NCI-H69 (cell line): ENCODE measurements at places on chromosomes 5 and 9.

- no peak for DNase-seq
These were observed 12.9 kb downstream of the ACSL6 start for GRCh38 chr5:131998431-131999040.

- no peak for DNase-seq
These were observed 8.7 kb upstream of the AHRR start for GRCh38 chr5:312845-313244.

DNA sequence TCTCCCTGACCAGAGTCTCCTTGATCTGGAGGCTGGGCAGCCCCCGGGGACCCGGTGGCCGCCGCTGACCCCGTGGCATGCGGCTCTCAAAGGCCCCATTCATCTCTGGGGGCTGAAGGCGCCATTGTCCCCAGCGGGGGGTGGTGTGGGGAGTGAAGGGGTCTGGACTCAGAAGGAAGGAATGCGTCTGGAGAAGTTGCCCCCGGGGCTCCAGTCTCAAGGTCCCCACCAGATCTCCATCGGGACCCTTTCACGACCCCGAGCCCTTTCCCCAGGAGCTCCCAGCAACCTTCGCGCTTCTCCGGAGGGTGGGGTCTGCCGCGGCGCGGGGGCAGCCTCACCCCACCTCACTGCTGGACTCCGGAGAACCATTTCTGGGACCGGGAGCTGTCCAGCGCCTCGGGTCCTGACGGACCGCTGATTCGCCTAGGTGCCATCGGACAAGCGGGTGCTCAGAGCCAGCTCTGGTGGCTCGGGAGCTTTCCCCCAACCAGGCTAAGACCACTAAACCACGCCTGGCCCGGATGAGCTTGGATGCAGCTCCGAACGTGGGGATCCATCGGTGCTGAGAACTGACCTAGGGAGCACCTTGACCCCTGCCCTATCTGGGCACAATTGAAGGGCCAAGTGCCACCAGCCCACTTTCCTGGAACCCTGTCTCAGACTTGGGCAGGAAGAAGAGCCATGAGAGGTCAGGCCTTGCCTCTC, 5.1 kb upstream of the PCDH1 start:
- DNase-seq = no peak

GRCh38 chr9:121909111-121909510, 184.0 kb downstream of the TTLL11 start:
- no peak for DNase-seq

DNA sequence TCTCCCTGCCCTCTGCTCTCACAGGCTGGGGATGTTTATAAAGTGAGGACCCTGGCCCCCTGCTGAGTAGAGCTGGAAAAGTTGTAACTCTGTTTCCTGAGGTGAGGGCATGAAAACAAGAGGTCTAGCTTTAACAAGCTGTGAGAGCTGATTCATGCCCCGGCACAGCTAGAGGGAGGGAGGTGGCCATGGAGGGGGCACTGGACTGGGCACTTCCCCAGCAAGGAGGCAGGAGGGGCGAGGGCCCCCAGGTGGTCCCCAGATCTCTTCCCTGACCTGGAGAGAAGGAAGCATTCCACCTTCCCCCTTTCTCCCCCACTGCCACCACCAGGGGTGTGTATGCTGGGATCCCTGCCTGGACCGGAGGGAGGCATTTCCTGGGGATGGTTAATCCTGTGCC, at the start of gene MSMP:
TSS of gene MSMP (minus strand) at position 13 of the 400 bp plus-strand sequence. CDS start 147 bp downstream, outside the sequence.
- no peak for DNase-seq

DNA sequence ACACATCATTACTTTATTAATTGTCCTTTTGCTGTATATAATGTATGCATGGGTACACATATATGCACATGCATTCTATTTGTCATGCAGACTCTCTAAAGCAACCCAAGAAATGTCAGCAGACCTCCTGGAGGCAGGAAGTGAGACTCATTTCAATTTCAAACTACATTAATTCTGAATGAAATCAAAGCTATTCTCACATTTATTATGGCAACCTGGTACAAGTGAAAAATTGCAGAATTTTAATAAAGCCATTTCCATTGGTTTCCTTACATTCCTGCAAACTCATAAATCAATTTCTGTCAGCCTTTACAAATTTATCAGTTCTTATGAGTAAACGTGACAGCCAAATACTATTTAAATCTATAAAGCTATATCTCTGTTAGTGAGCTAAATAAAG, 430.4 kb upstream of the NUDT12 start:
- DNase-seq = no peak

DNA sequence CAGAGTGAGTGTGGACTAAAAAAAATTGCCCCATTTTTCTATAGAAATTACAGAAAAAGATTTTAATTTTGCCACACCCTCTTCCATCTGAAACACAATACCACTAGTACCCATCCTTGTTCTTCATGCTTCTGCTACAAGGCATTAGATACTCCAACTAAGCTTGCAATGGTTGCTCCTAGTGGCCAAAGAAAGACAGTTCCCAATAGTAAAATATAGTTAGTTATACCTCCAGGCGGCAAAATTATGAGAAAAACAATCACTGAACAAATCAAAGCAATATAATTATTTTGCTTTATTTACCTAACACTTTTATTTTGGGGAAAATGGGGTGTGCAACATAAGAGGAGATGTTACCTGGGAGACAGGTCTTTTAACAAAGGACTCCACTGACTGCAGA, 101.2 kb downstream of the RAPGEF6 start:
- peak; percentile 71 for DNase-seq

DNA sequence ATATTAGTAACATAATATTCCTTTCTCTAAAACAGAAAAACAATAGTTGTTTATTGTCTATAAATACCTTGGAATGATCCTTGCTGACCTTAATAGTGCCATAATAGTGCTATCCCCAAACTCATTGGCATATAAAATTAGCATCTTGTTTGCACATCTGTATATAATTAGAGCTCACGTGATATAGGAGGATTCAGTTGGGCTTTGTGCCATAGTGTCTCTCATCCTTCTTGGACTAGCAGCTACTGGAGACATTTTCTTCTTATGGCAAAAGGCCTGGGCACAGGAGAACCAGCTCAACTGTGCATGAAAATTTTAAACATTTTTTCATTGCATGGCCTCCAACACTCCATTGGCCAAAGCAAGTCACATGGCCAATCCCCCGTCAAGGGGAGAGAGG, 342.5 kb downstream of the SPATA31D1 start:
- peak; percentile 74 for DNase-seq

GRCh38 chr9:69190086-69190862, 16.2 kb downstream of the TJP2 start:
- DNase-seq = no peak

DNA sequence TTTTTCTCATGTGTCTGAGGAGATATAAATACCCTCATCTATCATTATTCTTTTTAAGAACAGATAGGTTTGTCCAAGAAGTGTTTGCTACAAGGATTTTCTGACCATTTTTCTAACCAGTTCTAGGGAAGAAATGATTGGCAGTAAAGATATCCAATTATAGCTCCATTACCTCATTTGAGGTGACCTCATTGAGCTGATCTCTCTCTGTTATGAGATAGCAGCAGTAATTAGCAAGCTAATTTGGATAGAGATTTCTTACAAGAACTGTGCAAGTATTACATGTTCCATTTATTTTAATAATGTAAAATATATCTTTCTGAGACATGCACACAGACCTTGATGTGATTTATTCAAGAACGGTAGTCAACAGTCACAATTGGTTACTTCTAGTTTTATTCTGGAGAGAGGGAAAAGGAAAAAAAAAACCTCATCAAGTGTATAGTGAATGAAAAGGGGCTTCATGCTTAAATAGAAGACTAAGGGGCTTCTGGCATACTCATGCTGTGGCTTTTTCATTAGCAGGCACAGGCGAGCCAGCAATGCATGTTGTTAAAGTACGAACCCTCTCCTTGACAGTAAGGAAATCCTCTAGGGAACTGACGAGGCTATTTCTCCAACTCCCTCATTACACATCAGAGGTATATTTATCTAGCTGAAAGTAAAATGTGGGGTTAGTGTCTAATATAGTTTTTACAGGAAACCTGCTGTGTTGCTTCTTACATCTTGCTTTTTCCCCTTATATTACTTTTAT, 127.3 kb downstream of the NUDT12 start:
- DNase-seq = peak; percentile 21

DNA sequence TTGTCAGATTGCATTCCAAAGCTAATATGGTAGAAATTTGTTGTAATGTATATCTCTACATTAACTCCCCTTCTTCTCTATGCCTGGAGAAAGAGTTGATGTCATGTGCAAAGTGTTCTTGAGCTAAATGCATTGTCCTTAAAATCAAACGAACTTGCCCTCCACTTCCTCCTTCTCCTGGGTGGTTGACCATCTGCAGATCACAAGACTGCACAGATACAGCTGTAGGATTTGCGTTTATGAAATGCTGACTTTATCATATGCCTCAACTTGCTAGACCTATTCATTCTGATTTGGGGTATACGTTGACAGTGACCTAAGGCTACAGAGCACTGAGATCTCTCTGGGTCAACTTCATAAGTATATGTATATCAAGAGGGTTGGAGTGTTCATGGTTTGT, 8.3 kb downstream of the TRIM32 start:
- DNase-seq = no peak

DNA sequence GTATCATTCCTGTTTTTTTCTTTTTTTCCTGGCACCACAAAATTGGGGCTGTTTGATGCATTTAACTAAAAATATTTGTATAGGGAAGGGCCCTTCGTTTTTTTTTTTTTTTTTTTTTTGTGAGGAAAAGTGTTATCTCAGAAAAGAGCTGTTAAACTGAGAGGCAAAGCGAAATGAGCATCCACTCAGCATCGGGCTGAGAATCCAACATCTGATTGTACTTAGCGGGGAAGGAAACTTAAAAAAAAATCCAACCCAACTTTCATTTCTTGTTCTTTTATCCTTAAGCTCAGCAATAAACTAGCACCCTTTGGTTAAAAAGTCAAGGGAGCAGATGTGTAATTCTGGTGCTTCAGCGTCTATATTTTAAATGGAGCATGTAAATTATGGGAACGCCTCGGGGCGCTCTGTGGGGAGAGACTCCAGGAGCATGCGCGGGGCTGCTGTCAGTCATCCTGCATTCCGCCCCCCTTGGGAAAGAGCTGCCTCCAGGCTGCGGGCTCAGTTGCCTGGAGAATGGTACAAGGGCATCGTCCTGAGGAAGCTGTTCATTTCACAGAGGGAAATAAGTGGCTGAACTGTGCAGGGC, 33.3 kb downstream of the DMRT2 start:
- peak; percentile 39 for DNase-seq

- DNase-seq = peak; percentile 76
These were observed 1.3 kb downstream of the NR4A3 start for GRCh38 chr9:99822806-99823591.

GRCh38 chr5:143987751-143988560, 176.0 kb downstream of the HMHB1 start:
- peak; percentile 17 for DNase-seq

- no peak for DNase-seq
These were observed 130.0 kb upstream of the CDKN2B start for GRCh38 chr9:22138956-22139660.

DNA sequence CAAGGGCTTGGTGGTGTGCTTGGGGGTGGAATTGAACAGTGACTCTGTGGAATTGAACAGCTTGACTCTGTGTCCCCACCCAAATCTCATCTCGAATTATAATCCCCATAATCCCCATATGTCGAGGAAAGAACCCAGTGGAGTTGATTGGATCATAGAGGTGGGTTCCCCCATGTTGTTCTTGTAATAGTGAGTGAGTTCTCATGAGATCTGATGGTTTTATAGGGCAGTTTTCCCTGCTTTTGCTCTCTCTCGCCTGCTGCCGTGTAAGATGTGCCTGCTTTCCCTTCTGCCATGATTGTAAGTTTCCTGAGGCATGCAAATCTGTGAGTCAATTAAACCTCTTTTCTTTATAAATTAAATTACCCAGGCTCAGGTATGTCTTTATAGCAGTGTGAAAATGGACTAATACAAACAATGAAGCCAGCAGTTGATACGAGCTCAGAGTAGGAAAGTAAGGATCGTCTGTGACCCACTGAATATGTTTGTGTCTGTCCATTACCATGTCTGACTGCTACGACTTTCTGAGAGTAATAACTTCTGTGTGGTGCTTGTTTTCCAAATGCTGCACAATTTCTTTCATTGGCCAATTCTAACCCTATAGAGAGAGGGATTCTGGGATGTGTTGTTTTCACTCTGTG, 17.9 kb upstream of the RICTOR start:
- DNase-seq = no peak

- DNase-seq = no peak
These were observed 30.1 kb upstream of the SIL1 start for GRCh38 chr5:139228201-139228803.

GRCh38 chr9:127660886-127661741, 45.7 kb upstream of the CFAP157 start:
- DNase-seq = peak; percentile 98

GRCh38 chr5:125346316-125346715, 599.9 kb upstream of the ZNF608 start:
- no peak for DNase-seq

GRCh38 chr5:142725231-142726187, 39.6 kb upstream of the FGF1 start:
- DNase-seq = no peak

GRCh38 chr5:139422307-139422893, 16.9 kb downstream of the DNAJC18 start:
- DNase-seq = peak; percentile 78

DNA sequence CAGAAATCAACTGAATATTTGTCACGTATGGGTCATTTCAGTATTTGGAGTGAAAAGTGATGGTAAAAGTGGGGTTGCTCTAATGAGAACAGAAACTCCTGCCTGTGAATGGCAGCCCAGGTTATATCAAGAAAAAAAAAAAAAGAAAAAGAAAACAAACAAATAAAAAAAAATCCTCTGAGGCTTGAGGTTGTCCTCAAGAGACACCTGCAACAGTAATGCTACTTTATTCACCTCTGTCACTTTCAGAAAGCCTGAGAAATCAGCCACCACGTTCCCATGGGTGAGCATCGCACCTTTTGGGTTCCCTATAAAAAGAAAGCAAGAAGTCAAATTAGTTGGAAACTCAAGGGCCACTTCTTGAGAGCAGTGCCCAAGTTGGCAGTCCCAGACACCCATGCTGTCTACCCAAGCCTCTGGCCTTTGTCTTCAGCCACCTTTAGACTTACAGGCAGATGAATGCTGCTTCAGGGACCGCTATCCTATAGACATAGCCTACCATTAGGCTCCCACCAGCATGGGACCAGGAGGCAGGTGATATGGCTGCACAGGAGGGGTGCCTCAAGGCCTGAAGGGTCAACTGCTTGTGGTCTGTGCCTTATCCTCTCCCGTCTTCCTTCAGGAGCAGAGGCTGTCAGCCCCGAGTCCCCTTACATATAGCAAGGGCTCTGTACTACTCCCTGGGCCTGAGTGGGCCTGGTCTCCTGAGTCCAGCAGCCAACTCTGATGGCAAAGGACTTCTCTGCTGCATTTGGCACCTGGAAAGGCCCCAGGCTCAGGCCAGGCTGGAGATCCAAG, 31.1 kb upstream of the MEIKIN start:
- DNase-seq = no peak
